Left kidney (tissue), 8 donors: ENCODE measurements at places on chromosomes 12 and 14. TPM values are rescaled to one million over a fixed set of nuclear protein-coding genes. Genes with fewer than 3 reads are reported as not detected.
A peak's percentile ranks its signal among the peaks of the same experiment; 100 is the strongest.

- no peak for DNase-seq
Observed at GRCh38 chr14:101128478-101129321, 225.2 kb upstream of the RTL1 start.

- peak; percentile 55 for DNase-seq
Observed at GRCh38 chr14:101927859-101928258, 36.5 kb upstream of the DYNC1H1 start.

Gene LRRC10
- polyA plus RNA-seq: 0.08 TPM

Gene CCNK
- 56.3 TPM for polyA plus RNA-seq

Gene SYCP3
- 1.2 TPM for polyA plus RNA-seq
